ENCODE measurements at places on chromosomes 2 and 18. TPM values are rescaled to one million over a fixed set of nuclear protein-coding genes. Genes with fewer than 3 reads are reported as not detected.
A peak's percentile ranks its signal among the peaks of the same experiment; 100 is the strongest.

- no peaks in the 10 kb centered on the region for H3K4me1 ChIP-seq
- H3K27ac ChIP-seq: no peak overlapping the region
- DNase-seq: no peak
- no peaks in the 10 kb centered on the region for H3K36me3 ChIP-seq
Observed at GRCh38 chr2:26579025-26579722, 62.0 kb downstream of the CIB4 start.

DNA sequence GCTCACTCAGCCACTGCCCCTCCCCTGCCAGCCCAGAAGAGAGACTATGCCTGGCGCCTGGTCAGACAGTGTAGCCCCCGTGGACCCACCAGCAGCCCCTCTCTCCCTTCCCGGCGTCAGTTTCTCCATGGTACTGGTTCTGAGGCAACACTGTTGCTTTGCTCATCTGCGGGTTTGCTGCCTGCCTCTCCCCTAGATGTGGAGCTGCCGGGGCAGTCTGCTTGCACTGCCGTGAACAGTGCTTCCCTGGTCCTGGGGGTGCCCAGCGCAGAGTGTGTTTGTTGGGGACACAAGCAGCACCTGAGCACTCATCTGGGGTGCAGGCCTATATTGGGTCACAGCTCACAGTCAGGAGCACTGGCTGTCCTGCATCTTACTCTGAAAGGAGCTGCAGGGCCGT, 309.9 kb downstream of the NDUFA10 start:
- H3K4me3 ChIP-seq: no peak overlapping the region
- DNase-seq: no peak

DNA sequence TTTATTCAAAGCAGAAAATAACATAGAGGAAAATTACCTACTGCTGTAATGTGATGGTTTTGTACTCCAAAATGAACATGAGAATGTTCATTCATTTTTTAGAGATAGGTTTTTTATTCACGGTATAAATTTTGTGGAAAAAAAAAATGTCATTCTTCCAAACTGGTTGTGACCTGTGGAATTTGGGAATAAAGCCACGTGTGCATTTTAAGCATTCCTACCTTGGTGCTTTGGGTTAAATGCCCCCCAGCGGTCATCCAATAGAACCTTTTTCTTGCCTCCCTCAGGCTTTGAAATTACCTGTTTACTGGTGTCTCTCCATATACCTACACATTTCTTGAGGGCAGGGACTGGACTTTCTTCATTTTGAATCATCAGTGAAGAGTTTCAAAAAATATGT, 740.7 kb downstream of the DPP10 start:
- no peaks in the 10 kb centered on the region for H3K4me1 ChIP-seq
- no peak for DNase-seq
- no peaks in the 10 kb centered on the region for H3K36me3 ChIP-seq
- no peaks in the 10 kb centered on the region for H3K27me3 ChIP-seq
- H3K4me3 ChIP-seq: no peak overlapping the region

GRCh38 chr2:24576617-24577016, 85.6 kb downstream of the NCOA1 start:
- H3K27ac ChIP-seq: no peak overlapping the region
- no peaks in the 10 kb centered on the region for H3K27me3 ChIP-seq
- H3K4me3 ChIP-seq: no peak overlapping the region
- H3K36me3 ChIP-seq: peaks cover 2% of the 10 kb centered on the region

DNA sequence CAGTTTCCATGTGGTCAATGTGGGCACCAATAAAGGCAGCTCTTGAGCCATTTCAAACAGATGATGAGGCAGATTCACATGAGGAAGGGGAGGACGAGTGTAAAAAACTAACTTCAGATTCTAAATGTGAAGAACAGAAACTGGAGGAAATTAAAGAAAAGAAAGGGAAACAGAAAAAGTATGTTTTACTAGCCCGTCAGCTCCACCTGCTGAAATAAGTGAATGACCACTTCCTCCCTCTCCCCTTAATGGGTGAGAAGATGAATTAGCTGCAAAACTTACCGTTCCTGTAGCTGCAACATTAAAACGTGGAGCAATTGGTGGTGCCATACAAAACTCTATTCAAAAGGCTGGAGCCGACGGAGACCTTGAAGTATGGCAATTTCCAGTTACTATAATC, 203.5 kb downstream of the UXS1 start:
- no peak overlapping the region for H3K4me3 ChIP-seq
- no peaks in the 10 kb centered on the region for H3K4me1 ChIP-seq
- no peak for DNase-seq

DNA sequence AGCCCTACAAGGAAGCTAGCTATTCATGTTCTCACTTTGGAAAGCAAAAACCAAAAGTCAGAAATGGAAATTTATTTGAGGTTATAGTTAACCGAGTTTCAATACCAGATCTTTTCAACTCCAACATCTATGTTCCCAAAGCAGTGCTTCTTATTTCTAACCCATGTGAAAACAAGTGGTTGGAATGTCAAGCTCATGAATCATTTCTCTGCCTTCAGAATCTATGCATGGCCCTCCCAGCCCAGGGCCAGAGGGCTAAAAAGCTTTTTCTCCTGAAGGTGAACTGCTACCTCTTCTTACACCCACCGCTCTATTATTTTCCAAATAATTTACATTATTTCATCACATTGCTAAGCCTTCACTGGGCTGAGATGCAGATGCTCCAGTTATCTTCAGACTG, 158.4 kb downstream of the SP3 start:
- no peak for DNase-seq
- H3K4me3 ChIP-seq: no peak overlapping the region

DNA sequence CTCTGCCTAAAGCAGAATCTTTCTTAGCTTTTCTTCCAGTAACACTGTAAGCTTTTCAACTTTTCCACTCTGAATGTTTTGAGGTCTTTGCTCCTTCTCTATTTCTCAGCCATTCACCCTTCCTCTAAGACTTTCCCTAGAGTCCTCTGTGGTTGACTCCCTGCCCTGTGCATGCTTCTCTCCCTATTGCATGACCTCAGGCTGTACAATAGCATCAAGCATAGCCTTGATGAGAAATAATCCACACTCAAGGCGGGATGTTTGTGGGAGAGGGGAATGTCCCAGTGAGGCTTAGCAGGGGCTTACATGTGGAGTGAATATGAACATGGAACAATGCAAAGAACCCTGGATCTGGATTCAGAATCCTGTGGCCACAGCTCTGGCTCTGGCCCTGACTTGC, 48.4 kb upstream of the IGFBP5 start:
- H3K4me3 ChIP-seq: no peak overlapping the region
- H3K27ac ChIP-seq: no peak overlapping the region
- no peak for DNase-seq

DNA sequence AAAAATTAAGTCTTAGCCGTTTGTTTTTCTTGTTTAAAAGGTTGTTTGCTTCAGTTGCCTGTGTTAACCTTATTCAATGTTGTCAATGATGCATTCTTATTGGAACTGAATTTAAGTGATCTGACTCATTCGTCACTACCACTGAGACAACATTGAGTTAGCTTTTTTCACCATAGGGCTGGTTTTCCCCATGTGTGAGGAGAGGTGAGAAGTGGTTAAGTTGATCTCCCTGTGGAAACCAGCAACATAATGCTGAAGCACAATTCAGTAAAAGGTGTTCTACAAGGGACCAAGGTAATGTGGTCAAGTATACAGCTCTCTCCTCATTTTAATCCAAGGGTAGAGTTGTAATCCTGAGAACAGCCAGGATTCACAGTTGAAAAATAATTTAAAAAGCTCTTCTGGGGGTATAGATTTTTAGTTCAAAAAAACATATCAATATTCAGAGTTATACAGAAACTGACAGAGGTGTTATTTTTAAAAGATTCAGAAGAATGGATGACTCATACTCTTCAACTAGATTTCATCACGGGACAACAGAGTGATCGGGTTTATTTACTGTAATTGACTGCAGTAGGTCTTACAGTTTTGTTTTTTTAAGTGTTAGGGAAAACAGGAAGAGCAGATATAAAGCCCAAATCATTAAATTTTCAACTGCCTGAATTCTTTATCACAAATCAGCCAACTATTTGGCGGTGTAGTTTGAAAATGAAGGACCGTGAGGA, 12.6 kb downstream of the NOP58 start:
- H3K4me3 ChIP-seq: no peak overlapping the region
- no peak for DNase-seq
- peak overlapping the region; percentile 54 for H3K27ac ChIP-seq
- H3K36me3 ChIP-seq: peaks cover 3% of the 10 kb centered on the region
- peaks cover 5% of the 10 kb centered on the region for H3K4me1 ChIP-seq

GRCh38 chr2:140747665-140748064, 1383.2 kb downstream of the LRP1B start:
- H3K4me1 ChIP-seq: no peaks in the 10 kb centered on the region
- H3K27me3 ChIP-seq: no peaks in the 10 kb centered on the region
- no peak for DNase-seq
- H3K4me3 ChIP-seq: no peak overlapping the region

The TTN gene
- 47.4 TPM for total RNA-seq

The UNC80 gene
- 0.03 TPM for total RNA-seq
